Left ventricle myocardium inferior (tissue), 1 donor: ENCODE measurements at places on chromosomes 7 and 10.

DNA sequence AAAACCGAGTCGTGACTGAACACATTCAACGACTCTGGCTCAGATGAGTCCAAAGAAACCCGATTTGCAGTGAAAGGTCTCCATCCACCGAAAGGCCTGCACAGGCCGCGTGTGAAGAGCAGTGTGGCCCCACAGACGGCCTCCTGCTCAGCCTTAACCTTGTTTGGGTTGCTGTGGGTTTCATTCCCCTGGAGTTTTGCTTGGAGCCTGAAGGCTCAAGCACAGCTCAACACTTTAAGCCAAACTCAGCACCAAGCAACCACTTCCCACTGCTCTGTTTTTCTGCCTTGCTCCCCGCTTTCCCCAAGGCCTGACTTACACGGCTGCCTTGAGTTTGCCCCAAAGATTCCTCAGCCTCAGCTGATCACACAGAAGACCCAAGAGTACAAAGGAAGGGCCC is 398.2 kb upstream of the NFE2L3 start:
- no peaks in the 10 kb centered on the region for H3K27me3 ChIP-seq
- no peaks in the 10 kb centered on the region for H3K36me3 ChIP-seq
- peaks cover 14% of the 10 kb centered on the region for H3K4me1 ChIP-seq
- no peak overlapping the region for H3K4me3 ChIP-seq
- H3K27ac ChIP-seq: no peak overlapping the region

- H3K27ac ChIP-seq: no peak overlapping the region
- no peaks in the 10 kb centered on the region for H3K4me1 ChIP-seq
- no peaks in the 10 kb centered on the region for H3K27me3 ChIP-seq
- H3K36me3 ChIP-seq: no peaks in the 10 kb centered on the region
- DNase-seq: no peak
- H3K4me3 ChIP-seq: no peak overlapping the region
Observed at GRCh38 chr7:19248681-19249080, 103.5 kb upstream of the FERD3L start.

DNA sequence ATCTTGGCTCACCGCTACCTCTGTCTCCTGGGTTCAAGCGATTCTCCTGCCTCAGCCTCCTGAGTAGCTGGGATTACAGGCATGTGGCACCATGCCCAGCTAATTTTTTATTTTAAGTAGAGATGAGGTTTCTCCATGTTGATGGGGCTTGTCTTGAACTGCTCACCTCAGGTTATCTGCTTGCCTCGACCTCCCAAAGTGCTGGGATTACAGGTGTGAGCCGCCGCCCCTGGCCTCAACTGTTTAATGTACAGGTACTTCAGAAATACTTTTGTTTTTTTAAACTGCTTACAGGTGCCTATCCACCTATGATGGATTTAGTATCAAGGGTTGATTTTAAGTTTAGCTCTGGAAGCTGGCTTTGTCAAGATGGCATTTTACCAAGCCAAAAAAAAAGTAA is 55.6 kb downstream of the CDC123 start:
- no peak overlapping the region for H3K4me3 ChIP-seq
- no peaks in the 10 kb centered on the region for H3K27me3 ChIP-seq
- no peaks in the 10 kb centered on the region for H3K4me1 ChIP-seq
- peaks cover 45% of the 10 kb centered on the region for H3K36me3 ChIP-seq
- DNase-seq: no peak

- no peak overlapping the region for H3K27ac ChIP-seq
- H3K4me1 ChIP-seq: no peaks in the 10 kb centered on the region
- no peak for DNase-seq
- peaks cover 75% of the 10 kb centered on the region for H3K27me3 ChIP-seq
- no peaks in the 10 kb centered on the region for H3K36me3 ChIP-seq
Observed at GRCh38 chr10:43084812-43085211, 7.9 kb downstream of the RET start.

GRCh38 chr10:94101894-94102293 is 108.2 kb downstream of the PLCE1 start:
- no peaks in the 10 kb centered on the region for H3K36me3 ChIP-seq
- H3K27ac ChIP-seq: peak overlapping the region; percentile 23
- DNase-seq: no peak
- H3K4me1 ChIP-seq: peaks cover 52% of the 10 kb centered on the region

DNA sequence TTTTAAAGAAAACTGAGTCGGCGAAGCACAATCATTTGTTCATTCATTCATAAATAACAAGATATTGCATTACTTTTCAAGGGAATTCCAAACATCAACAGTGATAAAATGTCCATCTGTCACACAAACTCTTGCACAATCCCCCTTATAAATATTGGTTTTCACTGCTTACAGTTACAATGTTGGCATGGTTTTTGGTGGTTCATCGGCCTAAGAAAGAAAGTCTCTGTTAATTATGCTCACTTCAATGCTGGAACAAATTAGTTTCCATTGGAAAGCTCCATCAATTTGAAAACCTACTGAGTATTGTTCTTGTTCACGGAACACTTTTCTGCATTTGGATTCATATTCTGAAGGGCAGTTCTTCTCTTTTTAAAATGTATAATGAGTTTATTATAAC is 188.5 kb downstream of the JAZF1 start:
- H3K27me3 ChIP-seq: no peaks in the 10 kb centered on the region
- H3K4me3 ChIP-seq: no peak overlapping the region
- DNase-seq: no peak
- no peak overlapping the region for H3K27ac ChIP-seq
- peaks cover 41% of the 10 kb centered on the region for H3K4me1 ChIP-seq

DNA sequence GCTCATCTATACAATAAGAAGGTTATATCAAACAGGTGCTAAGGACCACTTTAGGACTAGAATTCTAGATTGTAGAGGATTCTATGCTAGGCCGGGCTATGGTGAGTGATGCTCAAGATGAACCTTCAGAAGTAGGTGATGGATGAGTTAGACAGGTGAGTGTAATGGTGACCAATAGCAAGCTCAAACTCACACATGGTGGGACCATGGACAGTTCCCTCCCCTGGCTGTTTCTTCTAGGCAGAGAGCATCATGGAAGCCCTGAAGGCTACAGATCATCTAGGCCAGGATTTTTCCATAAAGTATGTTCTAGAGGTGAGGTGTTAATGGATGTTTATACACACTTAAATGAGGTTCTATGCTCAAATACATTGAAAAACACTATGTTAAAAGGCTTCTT is 162.2 kb upstream of the WDR11 start:
- H3K4me3 ChIP-seq: no peak overlapping the region
- no peak for DNase-seq
- H3K27me3 ChIP-seq: peaks cover 7% of the 10 kb centered on the region
- no peak overlapping the region for H3K27ac ChIP-seq
- H3K4me1 ChIP-seq: no peaks in the 10 kb centered on the region

GRCh38 chr10:30114401-30114800 is 55.0 kb upstream of the JCAD start:
- H3K27ac ChIP-seq: no peak overlapping the region
- H3K27me3 ChIP-seq: no peaks in the 10 kb centered on the region
- DNase-seq: no peak

DNA sequence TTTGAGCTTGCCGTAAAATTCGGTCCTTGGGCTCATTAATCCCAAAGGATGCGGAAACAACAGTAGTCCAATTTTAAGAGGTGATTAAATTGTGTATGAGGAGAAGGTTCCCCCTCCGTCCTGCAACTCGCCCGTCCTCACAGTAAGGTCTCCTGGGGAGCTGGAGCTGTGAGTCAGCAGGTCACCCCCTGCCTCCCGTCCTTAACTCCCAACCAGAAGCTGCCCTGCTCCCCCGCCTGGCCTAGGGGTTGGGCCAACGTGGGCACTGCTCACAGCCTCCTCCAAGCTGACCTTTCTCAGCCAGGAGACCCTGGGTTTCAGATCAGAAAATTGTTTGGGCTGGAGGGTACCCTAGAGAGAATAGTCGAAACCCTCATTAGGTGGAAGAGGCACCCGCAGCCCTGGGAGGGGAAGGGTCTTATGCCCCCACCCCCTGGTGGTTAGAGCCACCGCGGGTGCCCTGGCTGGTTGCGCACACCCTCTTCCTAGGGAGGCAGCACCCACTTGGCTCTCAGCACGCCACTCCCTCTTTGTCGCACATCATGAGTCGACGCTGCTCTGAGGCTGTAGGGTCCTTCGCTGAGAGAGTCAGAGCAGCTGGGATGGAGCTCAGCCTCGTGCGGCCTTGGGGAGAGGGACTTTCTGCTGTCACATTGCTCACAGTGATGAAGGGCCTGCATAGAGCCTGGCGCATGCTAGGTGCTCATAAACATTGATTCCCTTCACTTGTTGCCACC is 131.2 kb downstream of the TACC2 start:
- peak overlapping the region; percentile 99 for H3K27ac ChIP-seq
- DNase-seq: no peak
- H3K36me3 ChIP-seq: peaks cover 7% of the 10 kb centered on the region
- no peak overlapping the region for H3K4me3 ChIP-seq

- no peaks in the 10 kb centered on the region for H3K36me3 ChIP-seq
- H3K27me3 ChIP-seq: no peaks in the 10 kb centered on the region
- H3K27ac ChIP-seq: no peak overlapping the region
- H3K4me1 ChIP-seq: no peaks in the 10 kb centered on the region
- H3K4me3 ChIP-seq: no peak overlapping the region
- no peak for DNase-seq
Observed at GRCh38 chr7:41478187-41478586, 224.7 kb downstream of the INHBA start.

- H3K4me3 ChIP-seq: no peak overlapping the region
- H3K27me3 ChIP-seq: peaks cover 30% of the 10 kb centered on the region
- H3K4me1 ChIP-seq: no peaks in the 10 kb centered on the region
- DNase-seq: no peak
Observed at GRCh38 chr10:47060993-47061500, 149.8 kb downstream of the PTPN20 start.

GRCh38 chr7:153445641-153446040 is 606.6 kb upstream of the DPP6 start:
- no peak overlapping the region for H3K27ac ChIP-seq
- H3K4me1 ChIP-seq: no peaks in the 10 kb centered on the region
- DNase-seq: no peak
- no peaks in the 10 kb centered on the region for H3K36me3 ChIP-seq
- H3K27me3 ChIP-seq: peaks cover 10% of the 10 kb centered on the region
- no peak overlapping the region for H3K4me3 ChIP-seq

DNA sequence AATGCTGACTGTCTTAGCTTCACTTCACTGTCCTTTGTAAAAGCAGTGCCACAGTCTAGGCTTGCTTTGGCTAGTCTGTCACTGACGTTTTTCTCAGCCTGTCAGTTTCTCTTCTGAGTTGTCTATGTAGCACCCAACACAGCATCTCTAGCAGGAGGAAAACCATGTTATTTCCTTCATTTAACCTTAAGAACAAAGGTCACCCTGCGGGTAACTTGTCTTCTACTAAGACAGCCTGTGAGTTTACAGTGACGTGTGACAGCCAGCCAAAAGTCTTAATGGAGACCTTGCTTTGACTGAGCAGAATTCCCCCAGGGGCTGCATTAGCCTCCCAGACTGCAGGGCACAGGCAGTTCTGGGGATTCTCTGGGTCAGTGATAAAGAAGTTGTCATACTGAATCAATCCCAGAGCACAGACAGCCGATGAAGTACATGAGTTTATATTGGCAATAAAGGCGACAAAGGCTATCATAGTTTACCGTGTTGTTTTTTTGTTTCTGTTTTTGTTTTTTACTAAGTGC is 296.0 kb upstream of the KIAA1217 start:
- H3K36me3 ChIP-seq: no peaks in the 10 kb centered on the region
- H3K4me1 ChIP-seq: no peaks in the 10 kb centered on the region
- H3K4me3 ChIP-seq: no peak overlapping the region
- peaks cover 8% of the 10 kb centered on the region for H3K27me3 ChIP-seq
- H3K27ac ChIP-seq: no peak overlapping the region
- DNase-seq: no peak

DNA sequence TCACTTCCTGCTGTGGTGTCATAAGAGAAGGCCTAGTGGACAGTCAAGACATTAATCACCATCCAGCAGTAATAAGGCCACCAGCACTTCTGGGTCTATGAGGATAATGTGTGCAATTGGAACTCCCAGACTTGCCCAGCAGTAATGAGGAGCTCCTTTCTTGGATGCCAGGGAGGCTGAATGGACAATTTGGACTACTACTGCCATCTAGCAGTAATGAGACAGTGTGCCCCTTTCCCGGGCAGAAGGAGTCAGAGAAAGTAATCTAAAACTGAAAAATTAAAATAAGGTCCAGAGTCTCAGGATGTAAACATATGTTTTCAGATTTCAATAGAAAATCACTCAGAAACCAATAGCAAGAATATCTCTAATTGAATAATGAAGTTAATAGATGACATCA is 400.4 kb downstream of the CDC14C start:
- H3K36me3 ChIP-seq: no peaks in the 10 kb centered on the region
- H3K4me3 ChIP-seq: no peak overlapping the region
- H3K27me3 ChIP-seq: no peaks in the 10 kb centered on the region
- no peaks in the 10 kb centered on the region for H3K4me1 ChIP-seq

GRCh38 chr7:29090836-29091601 is 55.3 kb downstream of the CPVL start:
- peaks cover 54% of the 10 kb centered on the region for H3K4me1 ChIP-seq
- DNase-seq: peak; percentile 38
- peak overlapping the region; percentile 72 for H3K27ac ChIP-seq
- no peaks in the 10 kb centered on the region for H3K36me3 ChIP-seq
- peak overlapping the region; percentile 56 for H3K4me3 ChIP-seq

- no peak overlapping the region for H3K4me3 ChIP-seq
- no peaks in the 10 kb centered on the region for H3K27me3 ChIP-seq
- H3K36me3 ChIP-seq: no peaks in the 10 kb centered on the region
- H3K4me1 ChIP-seq: no peaks in the 10 kb centered on the region
- no peak for DNase-seq
- no peak overlapping the region for H3K27ac ChIP-seq
Observed at GRCh38 chr10:26046073-26046700, 112.2 kb downstream of the MYO3A start.

GRCh38 chr7:34242391-34242790 is 337.1 kb downstream of the BMPER start:
- H3K36me3 ChIP-seq: no peaks in the 10 kb centered on the region
- H3K27ac ChIP-seq: no peak overlapping the region
- no peak overlapping the region for H3K4me3 ChIP-seq
- DNase-seq: no peak
- no peaks in the 10 kb centered on the region for H3K4me1 ChIP-seq

DNA sequence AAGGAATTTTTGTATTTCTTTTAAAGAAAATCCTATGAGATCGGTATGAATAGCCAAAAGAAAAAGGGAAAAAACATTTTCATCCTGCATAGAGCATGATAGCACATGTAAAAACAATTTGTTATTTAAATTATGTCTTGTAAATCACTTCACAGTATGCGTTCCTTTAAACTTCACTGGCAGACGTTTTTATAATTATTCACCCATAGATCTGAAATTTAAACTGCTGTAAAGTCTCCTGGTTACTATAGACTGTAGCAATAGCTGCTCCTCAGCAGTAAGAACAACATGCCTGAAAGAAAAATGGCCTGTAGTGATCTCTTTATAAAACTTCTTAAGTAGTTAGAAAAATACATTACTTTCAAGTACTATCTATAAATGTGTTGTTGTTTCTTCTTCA is 26.5 kb downstream of the CAPZA2 start:
- no peak overlapping the region for H3K4me3 ChIP-seq
- DNase-seq: no peak
- H3K4me1 ChIP-seq: peaks cover 34% of the 10 kb centered on the region
- H3K36me3 ChIP-seq: peaks cover 56% of the 10 kb centered on the region
